Spleen (tissue), 13 donors: ENCODE measurements at places on chromosomes 6 and 20.

DNA sequence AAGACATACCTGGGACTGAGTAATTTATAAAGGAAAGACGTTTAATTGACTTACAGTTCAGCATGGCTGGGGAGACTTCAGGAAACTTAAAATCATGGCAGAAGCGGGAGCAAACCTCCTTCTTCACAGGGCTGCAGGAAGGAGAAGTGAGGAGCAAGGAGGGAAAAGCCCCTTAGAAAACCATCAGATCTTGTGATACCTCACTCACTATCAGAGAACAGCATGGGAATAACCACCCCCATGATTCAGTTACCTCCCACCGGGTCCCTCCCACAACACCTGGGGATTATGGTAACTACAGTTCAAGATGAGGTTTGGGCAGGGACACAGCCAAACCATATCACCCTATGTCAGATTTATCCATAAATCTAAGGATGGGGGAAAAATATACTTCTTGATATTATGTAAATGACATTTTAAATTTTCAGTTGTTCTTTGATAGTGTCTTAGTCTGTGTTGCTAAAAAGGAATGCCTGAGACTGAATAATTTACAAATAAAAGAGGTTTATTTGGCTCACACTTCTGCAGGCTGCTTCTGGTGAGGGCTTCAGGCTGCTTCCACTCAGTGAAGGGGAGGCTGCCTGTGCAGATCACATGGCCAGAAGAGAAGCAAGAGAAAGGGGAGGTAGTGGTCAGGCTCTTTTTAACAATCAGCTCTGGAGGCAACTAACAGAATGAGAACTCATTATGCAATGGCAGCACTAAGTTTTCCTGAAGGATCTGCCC lies 1.2 kb upstream of the MCM9 start:
- no peak for DNase-seq

GRCh38 chr6:125356884-125357283 lies 55.1 kb upstream of the HDDC2 start:
- DNase-seq: no peak

- peak; percentile 97 for DNase-seq
These were observed at the start of gene TAF11 for GRCh38 chr6:34887753-34888513. TAF11 (minus strand) TSS chr6:34888042; CDS start chr6:34887957, 85 bp downstream.

GRCh38 chr6:161922631-161923119 lies 648.8 kb upstream of the AGPAT4 start:
- no peak for DNase-seq

DNA sequence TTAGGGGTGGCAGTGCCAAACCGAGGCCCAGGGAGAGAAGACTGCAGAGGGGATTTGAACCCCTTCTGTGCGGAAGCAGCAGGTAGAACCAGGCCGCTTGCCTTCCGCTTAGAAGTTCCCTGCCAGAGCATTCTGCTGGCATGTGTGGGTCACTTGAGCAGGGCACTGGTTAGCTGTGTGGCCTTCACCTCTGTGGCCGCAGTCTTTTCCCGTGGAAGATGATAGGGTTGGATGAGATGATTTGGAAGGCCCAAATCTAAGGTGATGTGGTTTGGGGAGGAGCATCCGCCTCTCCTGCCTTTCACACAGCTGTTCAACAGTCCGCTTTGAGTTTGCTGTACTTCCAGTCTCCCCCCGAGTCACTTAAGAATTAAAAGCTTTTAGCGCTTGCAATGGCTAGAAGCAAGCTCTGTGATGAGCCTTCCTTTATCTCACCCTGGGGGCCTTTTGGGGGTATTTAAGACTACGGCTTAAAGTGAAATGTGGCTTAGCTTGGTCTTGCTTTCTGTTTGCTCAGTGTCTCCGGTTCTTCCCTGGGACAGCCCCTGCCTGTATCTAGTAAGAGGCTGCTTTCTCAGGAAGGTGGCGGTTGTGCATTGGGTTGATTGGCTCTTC lies 743 bp downstream of the CMTR1 start:
- no peak for DNase-seq

GRCh38 chr6:76615395-76615794 lies 542.9 kb upstream of the IMPG1 start:
- no peak for DNase-seq

DNA sequence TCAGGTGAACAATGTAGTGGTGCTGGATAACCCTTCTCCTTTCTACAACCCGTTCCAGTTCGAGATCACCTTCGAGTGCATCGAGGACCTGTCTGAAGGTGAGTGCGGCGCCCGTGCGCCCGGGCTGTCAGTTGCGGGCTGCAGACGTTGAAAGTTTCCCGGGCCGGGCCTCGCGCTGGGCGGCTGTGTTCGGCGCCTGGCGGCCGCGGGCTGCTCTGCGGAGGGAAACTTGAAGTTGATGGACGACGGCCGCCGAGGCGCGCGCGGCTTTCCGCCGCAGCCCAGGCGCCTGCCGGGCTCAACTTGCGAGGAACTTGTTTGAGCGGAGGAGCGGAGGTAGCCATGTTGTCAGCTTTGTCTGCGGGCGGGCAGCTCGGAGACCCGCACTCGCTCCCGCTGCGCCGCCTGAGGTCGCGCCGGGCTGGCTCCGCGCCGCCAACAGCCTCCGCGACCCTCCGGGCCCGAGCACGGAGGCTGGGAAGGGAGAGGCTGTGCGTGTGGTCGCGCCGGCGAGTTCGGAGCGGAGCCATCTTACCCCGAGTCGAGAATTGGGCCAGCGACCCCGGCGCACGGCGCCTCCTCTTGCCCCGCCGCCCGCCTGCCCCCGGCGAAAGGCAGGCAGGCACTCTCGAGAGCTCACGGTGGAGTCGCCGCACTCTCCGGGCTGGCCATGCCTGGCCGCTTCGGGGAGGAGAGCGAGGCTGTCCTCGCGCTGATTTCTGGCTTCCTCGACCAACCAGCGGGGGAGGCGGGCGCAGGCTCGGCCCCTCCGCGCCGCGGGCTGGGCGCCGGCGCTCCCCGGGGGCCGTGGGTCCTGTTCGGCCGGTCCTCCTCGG lies 691 bp downstream of the ASF1A start:
- peak; percentile 94 for DNase-seq

- DNase-seq: no peak
These were observed 9.8 kb downstream of the FAM210B start for GRCh38 chr20:56368351-56369134.

DNA sequence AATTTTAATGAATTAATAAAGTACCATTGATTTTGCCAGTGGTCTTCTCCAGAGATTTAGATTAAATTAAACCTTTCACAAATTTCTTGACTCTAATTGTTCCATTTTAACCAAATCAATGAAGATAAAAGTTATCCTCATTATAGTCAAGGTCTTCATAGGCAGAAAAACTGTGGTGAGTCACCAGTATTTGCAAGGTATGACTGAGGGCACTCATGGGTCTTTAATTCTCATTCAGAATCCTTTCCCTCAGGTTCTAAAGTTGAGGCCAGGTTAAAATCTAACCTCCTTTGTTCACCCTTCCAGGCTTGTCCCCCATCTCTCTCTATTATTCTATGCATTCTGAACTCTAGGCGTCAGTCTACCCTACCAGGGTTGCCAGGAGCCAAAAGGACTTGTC lies 93.9 kb downstream of the JAG1 start:
- no peak for DNase-seq

DNA sequence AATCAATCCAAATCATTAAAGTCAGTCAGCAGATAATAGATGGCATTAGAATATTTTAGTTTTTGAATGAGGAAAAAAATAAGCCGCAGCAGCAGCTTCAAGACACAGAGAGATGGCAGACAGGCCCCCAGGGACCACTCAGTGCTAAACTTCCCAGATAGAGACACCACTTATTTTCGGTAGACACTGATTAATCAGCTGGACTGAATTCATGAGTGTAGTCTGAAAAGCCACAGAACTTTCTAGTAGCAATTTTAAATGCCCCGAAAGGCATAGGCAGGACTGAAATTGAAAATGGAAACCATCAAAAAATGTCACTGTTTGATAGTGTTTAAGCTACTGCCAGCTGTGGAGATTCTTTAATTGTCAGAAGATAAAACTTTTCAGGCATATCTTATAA lies 3.1 kb upstream of the CLDN20 start:
- no peak for DNase-seq

DNA sequence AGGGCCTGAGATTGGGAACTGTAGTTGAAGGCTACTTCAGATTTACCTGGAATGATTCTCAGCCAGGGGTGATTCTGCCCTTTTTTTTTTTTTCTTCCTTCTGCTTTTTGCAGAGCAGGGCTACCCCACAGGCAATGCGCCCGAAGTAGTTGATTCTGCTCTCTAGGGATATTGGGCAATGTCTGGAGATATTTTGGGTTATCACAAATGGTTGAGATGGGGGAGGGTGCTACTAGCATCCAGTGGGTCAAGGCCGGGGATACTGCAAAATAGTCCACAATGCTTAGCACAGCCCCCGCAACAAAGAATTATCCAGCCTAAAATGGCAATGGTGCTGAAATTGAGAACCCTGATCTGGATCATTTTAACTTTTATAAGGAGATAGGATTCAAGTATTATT lies 71.2 kb upstream of the ZMYND8 start:
- no peak for DNase-seq

GRCh38 chr6:37483917-37484785 lies 15.5 kb downstream of the CCDC167 start:
- peak; percentile 92 for DNase-seq

DNA sequence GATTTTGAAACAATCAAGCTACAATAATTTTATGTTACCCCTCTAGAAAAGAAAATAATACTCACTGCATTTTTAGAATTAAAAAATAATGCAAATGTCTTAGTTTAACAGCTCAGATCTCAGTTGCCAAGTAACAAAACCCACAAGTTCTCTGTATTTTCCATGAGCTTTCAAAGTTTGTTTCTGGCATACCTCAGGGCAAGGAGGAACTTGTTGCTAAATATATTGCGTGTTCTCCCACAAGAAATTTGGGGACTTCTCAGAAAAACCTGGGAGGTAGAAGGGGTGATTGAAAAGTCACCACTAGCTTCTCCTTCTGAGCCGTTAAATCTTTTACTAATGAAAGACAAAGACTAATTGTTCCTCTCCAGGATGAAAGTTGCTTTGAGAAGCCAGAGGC lies 236.8 kb upstream of the MARCKS start:
- DNase-seq: no peak

GRCh38 chr6:4543596-4543995 lies 232.6 kb upstream of the CDYL start:
- no peak for DNase-seq

GRCh38 chr6:157182503-157183264 lies 140.6 kb downstream of the TMEM242 start:
- DNase-seq: no peak

GRCh38 chr6:144731229-144731628 lies 446.1 kb downstream of the UTRN start:
- DNase-seq: no peak

DNA sequence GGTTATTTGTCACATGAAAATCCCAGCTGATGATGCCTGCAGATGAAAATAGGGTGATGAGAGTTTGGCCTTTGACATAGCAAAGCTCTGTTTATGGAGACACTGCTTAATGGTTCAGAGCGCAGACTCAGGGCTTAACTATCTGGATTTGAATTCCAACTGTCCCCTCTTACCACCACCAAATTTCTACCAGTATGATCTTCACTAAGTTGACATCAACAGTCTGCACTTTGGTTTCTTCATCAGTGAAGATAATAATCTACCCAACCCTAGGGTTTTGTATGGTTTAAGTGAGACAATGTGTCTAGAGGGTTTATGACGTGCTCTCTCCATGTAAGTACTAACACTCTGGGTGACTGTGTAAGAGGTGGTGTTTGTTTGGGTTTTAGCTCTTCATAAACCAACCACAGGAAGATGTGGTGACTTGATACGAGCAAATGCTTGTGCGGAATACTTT lies 151.4 kb upstream of the TNFAIP3 start:
- no peak for DNase-seq
